ENCODE measurements at places on chromosomes 7 and 10.

DNA sequence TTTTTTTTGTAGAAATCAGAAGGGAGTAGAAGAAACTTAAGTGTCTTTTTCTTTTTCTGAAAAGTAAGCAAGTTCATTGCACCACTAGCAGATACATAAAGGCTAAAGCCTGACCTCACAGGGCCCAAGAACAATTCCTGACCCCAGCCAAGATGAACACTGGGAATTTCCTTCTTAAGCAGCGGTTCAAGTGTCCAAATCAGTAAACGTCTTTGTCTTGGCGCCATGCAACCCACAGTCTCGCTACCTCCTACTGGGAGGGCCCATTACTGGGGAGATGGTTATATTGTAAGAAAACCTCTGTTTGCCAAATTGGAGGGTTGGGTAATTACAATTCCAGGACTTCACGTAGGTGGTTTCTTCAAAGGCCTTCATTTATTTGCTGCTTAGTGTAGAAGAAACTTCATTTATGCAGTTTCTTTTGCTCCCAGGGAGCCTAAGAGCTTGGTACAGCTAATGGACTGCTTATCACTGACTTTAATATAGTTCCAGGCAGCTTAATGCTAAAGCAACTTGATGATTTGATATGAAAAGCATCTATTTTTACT, 58.3 kb upstream of the ADRB1 start:
- no peak for DNase-seq
- no peaks in the 10 kb centered on the region for H3K4me1 ChIP-seq
- H3K36me3 ChIP-seq: no peaks in the 10 kb centered on the region
- no peak overlapping the region for H3K4me3 ChIP-seq

DNA sequence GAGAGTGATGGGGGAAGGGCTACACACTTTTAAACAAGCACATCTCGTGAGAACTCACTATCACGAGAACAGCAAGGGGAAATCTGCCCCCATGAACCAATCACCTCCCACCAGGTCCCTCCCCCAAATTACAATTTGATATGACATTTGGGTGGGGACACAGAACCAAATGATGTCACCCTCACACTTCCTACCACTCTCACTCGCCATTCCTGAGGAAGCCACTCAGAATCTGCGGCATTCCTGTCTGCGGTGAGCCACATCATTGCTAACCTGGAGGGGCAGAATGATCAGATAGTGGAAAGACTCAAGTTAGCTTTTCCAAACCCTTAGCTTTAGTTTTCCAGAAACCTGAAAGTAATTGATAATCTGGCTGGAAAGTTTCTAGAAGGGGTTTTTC, 66.9 kb downstream of the MYO3A start:
- H3K36me3 ChIP-seq: no peaks in the 10 kb centered on the region
- no peaks in the 10 kb centered on the region for H3K27me3 ChIP-seq
- H3K27ac ChIP-seq: no peak overlapping the region
- no peak for DNase-seq

DNA sequence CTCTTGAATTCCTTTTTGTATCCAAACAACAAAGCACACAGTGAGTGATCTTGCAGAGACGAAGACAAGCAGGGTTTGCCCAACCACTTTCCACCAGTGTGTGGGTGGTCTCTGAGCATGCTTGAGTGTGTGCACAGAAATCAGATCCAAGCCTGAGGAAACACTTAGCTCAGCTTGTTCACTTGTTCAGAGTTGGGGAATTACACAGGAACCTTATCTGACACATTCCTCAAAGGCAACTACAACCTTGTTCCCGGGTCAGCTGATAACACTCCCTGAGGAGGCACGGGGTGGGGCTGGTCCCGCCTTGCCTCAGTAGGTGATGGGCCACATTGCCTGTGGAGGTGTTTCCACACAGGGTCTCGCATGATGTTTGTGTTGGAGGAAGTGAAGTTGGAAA, 216.9 kb downstream of the DYNC1I1 start:
- H3K36me3 ChIP-seq: no peaks in the 10 kb centered on the region
- no peak for DNase-seq
- H3K4me3 ChIP-seq: no peak overlapping the region
- H3K27me3 ChIP-seq: no peaks in the 10 kb centered on the region

DNA sequence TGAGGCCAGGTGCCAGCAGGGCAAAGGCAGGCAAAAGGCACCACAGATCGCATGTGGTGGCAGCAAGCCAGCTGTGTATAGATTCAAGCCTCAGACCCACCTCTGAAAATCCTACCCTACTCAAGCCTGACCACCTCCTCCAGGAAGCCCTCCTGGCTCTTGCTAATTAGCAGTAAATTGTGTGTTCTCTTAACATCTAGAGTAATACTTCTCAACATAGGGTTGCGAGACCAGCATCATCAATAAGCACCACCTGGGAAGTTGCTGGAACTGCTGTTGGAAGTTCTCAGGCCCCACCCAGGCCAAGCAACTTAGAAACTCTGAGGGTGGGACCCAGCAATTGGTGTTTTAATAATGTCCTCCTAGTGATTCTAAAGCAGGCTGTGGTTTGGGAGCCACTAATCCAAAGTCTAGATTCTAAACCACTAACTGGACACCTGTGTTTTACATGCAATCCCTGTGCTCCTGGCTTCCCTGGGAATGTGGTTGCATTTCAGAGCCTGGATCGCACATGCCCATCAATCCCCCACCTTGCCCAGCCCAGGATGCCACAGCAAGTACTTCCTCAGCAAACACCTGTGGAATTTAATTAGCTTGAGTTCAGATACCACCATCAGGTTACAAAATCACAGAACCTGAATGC, 46.2 kb downstream of the KCNMA1 start:
- H3K4me1 ChIP-seq: peaks cover 72% of the 10 kb centered on the region
- no peak overlapping the region for H3K4me3 ChIP-seq
- no peak for DNase-seq
- no peaks in the 10 kb centered on the region for H3K36me3 ChIP-seq

DNA sequence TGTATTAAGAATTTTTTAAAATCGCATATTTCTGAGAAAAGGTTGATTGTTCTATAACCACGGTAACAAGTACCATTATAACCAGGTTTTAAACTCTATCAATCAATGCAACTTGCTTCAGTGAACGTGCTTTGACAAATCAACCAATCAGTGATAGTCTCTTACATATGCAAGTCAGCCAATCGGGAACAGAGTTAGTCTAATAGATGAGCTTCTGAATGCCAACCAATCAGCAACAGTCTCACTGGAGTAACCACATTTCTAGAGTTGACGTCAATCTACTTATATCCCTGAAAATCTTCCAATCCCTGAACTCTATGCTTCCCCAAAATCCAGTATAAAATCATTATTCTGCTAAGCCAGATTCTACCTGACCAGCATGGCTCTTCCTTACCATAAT, 44.7 kb upstream of the TRUB1 start:
- no peaks in the 10 kb centered on the region for H3K4me1 ChIP-seq
- no peak overlapping the region for H3K27ac ChIP-seq
- no peak overlapping the region for H3K4me3 ChIP-seq
- no peak for DNase-seq
- H3K27me3 ChIP-seq: no peaks in the 10 kb centered on the region

GRCh38 chr10:133159611-133159949, 439 bp upstream of the KNDC1 start:
- DNase-seq: no peak
- no peaks in the 10 kb centered on the region for H3K36me3 ChIP-seq
- peaks cover 64% of the 10 kb centered on the region for H3K27me3 ChIP-seq
- H3K4me1 ChIP-seq: peaks cover 5% of the 10 kb centered on the region
- no peak overlapping the region for H3K4me3 ChIP-seq

GRCh38 chr7:81632418-81632817, 137.4 kb downstream of the HGF start:
- H3K27me3 ChIP-seq: no peaks in the 10 kb centered on the region
- H3K36me3 ChIP-seq: no peaks in the 10 kb centered on the region
- H3K27ac ChIP-seq: no peak overlapping the region
- no peaks in the 10 kb centered on the region for H3K4me1 ChIP-seq
- H3K4me3 ChIP-seq: no peak overlapping the region
- DNase-seq: no peak

- no peak overlapping the region for H3K27ac ChIP-seq
- H3K4me1 ChIP-seq: no peaks in the 10 kb centered on the region
- H3K4me3 ChIP-seq: no peak overlapping the region
- no peaks in the 10 kb centered on the region for H3K36me3 ChIP-seq
- no peaks in the 10 kb centered on the region for H3K27me3 ChIP-seq
Observed at GRCh38 chr10:75492173-75492925, 60.9 kb downstream of the LRMDA start.

DNA sequence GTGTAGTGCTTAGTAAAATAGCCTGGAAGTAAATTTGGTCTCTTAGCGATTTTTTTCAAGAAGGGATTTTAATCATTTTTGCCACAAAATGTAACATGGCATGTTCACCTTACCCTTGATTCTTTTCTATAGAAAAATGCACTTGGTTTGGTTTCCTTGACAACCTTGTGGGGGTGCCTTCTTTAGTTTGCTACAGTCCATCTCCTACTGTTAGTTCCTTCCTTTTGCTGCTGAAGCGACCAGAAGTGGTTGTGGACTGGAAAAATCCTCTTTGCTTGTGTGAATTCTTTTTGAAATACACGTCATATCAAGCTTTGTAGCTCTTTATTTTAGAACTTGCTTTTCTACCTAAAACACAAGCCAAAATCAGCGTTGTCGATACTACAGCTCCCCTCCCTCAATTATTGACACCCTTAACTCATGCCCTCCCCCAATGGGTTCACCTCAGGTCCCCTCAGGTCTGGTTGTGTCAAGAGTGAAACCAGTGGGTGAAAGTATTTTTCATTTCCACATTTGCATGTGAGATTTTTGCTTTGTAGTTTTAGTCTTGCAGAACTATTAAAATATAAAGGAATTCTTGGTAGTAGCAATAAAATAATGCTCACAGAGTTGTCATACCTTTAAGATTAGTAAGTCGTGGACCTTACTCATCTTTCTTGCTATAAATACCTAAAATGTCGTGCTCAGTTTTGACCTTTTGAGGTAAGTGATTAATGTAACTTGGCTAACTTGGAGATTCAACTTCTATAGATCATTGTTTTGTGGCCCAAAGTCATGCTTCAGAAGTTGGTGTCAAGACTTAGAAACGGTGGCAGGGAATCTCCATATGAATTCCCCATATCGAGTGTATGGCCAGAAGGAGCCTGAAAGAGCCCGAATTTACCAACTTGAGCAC, 1.5 kb downstream of the ACTR3B start:
- peaks cover 25% of the 10 kb centered on the region for H3K4me1 ChIP-seq
- peak overlapping the region; percentile 94 for H3K27ac ChIP-seq
- no peaks in the 10 kb centered on the region for H3K27me3 ChIP-seq
- peak overlapping the region; percentile 79 for H3K4me3 ChIP-seq

Data from gastrocnemius medialis (tissue), 4 donors.